Natural killer cell (primary cell): ENCODE measurements at places on chromosomes 11 and 22. TPM values are rescaled to one million over a fixed set of nuclear protein-coding genes. Genes with fewer than 3 reads are reported as not detected.

MOV10L1 gene
- not detected for total RNA-seq

MICAL3 gene
- total RNA-seq, result 17.1 TPM

KRTAP5-10 gene
- not detected for total RNA-seq

THRSP gene
- total RNA-seq, result not detected

E2F8 gene
- total RNA-seq, result 0.54 TPM

IGSF9B gene
- 4.3 TPM for total RNA-seq

P2RX6 gene
- 0.18 TPM for total RNA-seq

OR52A1 gene
- total RNA-seq, result not detected

AMOTL1 gene
- total RNA-seq, result 7.1 TPM

PNPLA3 gene
- 0.54 TPM for total RNA-seq

CATSPER1 gene
- total RNA-seq, result 12.2 TPM

IFITM10 gene
- 5.5 TPM for total RNA-seq
